CD8-positive, alpha-beta memory T cell (primary cell): ENCODE measurements at places on chromosomes 3 and 15. TPM values are rescaled to one million over a fixed set of nuclear protein-coding genes. Genes with fewer than 3 reads are reported as not detected.

RSL24D1 gene
- total RNA-seq: 145 TPM

CIDEC gene
- total RNA-seq: not detected

BFSP2 gene
- total RNA-seq: not detected

MUSTN1 gene
- total RNA-seq: 0.79 TPM

KBTBD12 gene
- not detected for total RNA-seq

GATA2 gene
- total RNA-seq: not detected

NR2E3 gene
- total RNA-seq: not detected

DUOX2 gene
- not detected for total RNA-seq

TFRC gene
- 669 TPM for total RNA-seq

PPP1R14D gene
- total RNA-seq: not detected

ACSBG1 gene
- not detected for total RNA-seq

RASGRP1 gene
- 64.7 TPM for total RNA-seq

MCF2L2 gene
- 2.8 TPM for total RNA-seq

DISP2 gene
- total RNA-seq: 0.18 TPM

AP3B2 gene
- 0.61 TPM for total RNA-seq

THSD4 gene
- total RNA-seq: not detected
